Metanephros (tissue), 2 donors: ENCODE measurements at places on chromosomes 1 and 21. TPM values are rescaled to one million over a fixed set of nuclear protein-coding genes. Genes with fewer than 3 reads are reported as not detected.

The CDC42BPA gene
- total RNA-seq, result 70.0 TPM

The KCNJ9 gene
- 0.12 TPM for total RNA-seq

The KRTAP12-2 gene
- total RNA-seq, result not detected

The LRRC3 gene
- total RNA-seq, result 4.0 TPM

The LRRC38 gene
- 7.4 TPM for total RNA-seq

The SH2D5 gene
- 0.18 TPM for total RNA-seq

The TSSK3 gene
- total RNA-seq, result 1.1 TPM

The FCRL2 gene
- 0.18 TPM for total RNA-seq

The ADAM30 gene
- total RNA-seq, result not detected

The FMN2 gene
- 2.9 TPM for total RNA-seq

The PIK3C2B gene
- total RNA-seq, result 40.3 TPM

The PALMD gene
- total RNA-seq, result 12.4 TPM

The CNR2 gene
- 0.12 TPM for total RNA-seq

The FBXO28 gene
- 42.7 TPM for total RNA-seq

The SPRR2E gene
- not detected for total RNA-seq

The OR2L13 gene
- not detected for total RNA-seq

The TCEA3 gene
- total RNA-seq, result 75.4 TPM

The ANKRD35 gene
- 3.1 TPM for total RNA-seq

The LCE2B gene
- total RNA-seq, result not detected

The C1orf232 gene
- not detected for total RNA-seq

The PIP5K1A gene
- total RNA-seq, result 70.8 TPM

The ETNK2 gene
- total RNA-seq, result 16.4 TPM

The APCS gene
- not detected for total RNA-seq

The RXRG gene
- 9.2 TPM for total RNA-seq

The TSACC gene
- total RNA-seq, result not detected

The OR4F29 gene
- total RNA-seq, result 0.23 TPM

The PGLYRP4 gene
- not detected for total RNA-seq

The AADACL4 gene
- 0.82 TPM for total RNA-seq

The LRRIQ3 gene
- 2.6 TPM for total RNA-seq

The RNU1-3 gene
- 7,909 TPM for total RNA-seq

The UTP25 gene
- 7.2 TPM for total RNA-seq

The WNT2B gene
- 8.5 TPM for total RNA-seq

The CAPN8 gene
- 1.6 TPM for total RNA-seq

The GPX7 gene
- total RNA-seq, result 72.8 TPM

The OR2AK2 gene
- not detected for total RNA-seq

The OR10J5 gene
- total RNA-seq, result not detected

The ATP1A4 gene
- 0.76 TPM for total RNA-seq

The NEGR1 gene
- total RNA-seq, result 4.1 TPM

The GUCA2B gene
- total RNA-seq, result not detected

The DNAI4 gene
- total RNA-seq, result 22.6 TPM

The RNU1-4 gene
- total RNA-seq, result 7,909 TPM

The DIO1 gene
- total RNA-seq, result 8.6 TPM

The C1QA gene
- total RNA-seq, result 51.6 TPM

The GBP6 gene
- total RNA-seq, result 0.12 TPM
